Karpas-422 (cell line): ENCODE measurements at places on chromosomes 6 and 20. TPM values are rescaled to one million over a fixed set of nuclear protein-coding genes. Genes with fewer than 3 reads are reported as not detected.
A peak's percentile ranks its signal among the peaks of the same experiment; 100 is the strongest.

- DNase-seq: no peak
- no peak overlapping the region for H3K4me3 ChIP-seq
- H3K27me3 ChIP-seq: no peaks in the 10 kb centered on the region
- H3K4me1 ChIP-seq: no peaks in the 10 kb centered on the region
- H3K36me3 ChIP-seq: no peaks in the 10 kb centered on the region
- no peak overlapping the region for H3K27ac ChIP-seq
Observed at GRCh38 chr6:154345811-154346210, 10.8 kb downstream of the IPCEF1 start.

- H3K27me3 ChIP-seq: no peaks in the 10 kb centered on the region
- DNase-seq: no peak
- no peaks in the 10 kb centered on the region for H3K4me1 ChIP-seq
- H3K27ac ChIP-seq: no peak overlapping the region
Observed at GRCh38 chr20:37931153-37931922, 28.4 kb downstream of the VSTM2L start.

Gene EBF4
- 6.5 and 12.8 TPM in 2 replicates for total RNA-seq

GRCh38 chr6:29938746-29939508, 3.4 kb upstream of the HLA-A start:
- no peaks in the 10 kb centered on the region for H3K27me3 ChIP-seq
- no peak for DNase-seq
- H3K4me3 ChIP-seq: no peak overlapping the region

GRCh38 chr20:44009679-44009992, 95.0 kb downstream of the TOX2 start:
- H3K27me3 ChIP-seq: no peaks in the 10 kb centered on the region
- no peak overlapping the region for H3K4me3 ChIP-seq
- H3K4me1 ChIP-seq: peaks cover 99% of the 10 kb centered on the region

Gene STX11
- total RNA-seq: not detected in 2 replicates

GRCh38 chr6:109194880-109195279, 99.6 kb downstream of the CEP57L1 start:
- H3K27ac ChIP-seq: no peak overlapping the region
- H3K4me1 ChIP-seq: no peaks in the 10 kb centered on the region
- H3K27me3 ChIP-seq: no peaks in the 10 kb centered on the region
- no peaks in the 10 kb centered on the region for H3K36me3 ChIP-seq
- no peak for DNase-seq

Gene ZNF391
- 0.47 and 1.5 TPM in 2 replicates for total RNA-seq

DNA sequence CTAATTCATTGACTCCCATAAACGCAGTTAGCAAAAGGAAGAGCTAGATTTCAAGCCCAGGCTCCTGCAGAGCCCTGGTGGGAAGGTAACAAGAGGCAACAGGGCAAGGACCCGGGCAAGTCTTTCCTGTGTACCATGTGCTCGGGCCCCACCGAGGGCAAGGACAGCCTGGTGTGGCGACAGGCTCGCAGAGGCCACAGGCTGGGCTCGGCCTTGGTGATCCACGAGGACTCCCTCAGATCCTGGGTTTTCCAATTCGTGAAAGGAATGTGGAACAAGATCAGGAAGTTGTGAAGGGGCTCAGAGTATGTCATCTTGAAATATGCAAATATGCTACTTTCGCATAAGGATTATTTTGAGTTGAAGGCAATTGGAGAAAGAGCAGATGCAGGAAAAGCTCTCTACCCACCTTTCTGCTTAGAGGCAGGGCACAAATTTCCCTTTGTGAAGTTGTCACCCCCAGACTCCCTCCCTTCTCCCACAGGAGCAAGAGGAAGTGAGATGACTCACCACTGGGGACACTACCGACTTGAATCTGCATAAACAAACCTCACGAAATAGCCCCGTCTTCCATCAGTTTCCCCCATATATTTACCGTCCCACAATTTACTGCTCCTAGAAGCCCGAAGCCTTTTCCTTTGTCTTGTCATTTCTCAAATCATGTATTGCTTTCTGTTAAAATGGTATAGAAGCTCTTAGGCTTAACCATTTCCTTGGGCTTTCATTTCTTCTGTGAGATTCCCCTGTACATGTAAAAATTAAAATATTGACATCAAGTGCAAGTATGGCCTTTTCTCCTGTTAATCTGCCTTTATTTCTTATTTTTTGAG, 79.0 kb downstream of the PSMG4 start:
- no peak overlapping the region for H3K27ac ChIP-seq
- H3K27me3 ChIP-seq: no peaks in the 10 kb centered on the region
- peaks cover 6% of the 10 kb centered on the region for H3K4me1 ChIP-seq
- DNase-seq: no peak
- no peak overlapping the region for H3K4me3 ChIP-seq
- H3K36me3 ChIP-seq: no peaks in the 10 kb centered on the region

DNA sequence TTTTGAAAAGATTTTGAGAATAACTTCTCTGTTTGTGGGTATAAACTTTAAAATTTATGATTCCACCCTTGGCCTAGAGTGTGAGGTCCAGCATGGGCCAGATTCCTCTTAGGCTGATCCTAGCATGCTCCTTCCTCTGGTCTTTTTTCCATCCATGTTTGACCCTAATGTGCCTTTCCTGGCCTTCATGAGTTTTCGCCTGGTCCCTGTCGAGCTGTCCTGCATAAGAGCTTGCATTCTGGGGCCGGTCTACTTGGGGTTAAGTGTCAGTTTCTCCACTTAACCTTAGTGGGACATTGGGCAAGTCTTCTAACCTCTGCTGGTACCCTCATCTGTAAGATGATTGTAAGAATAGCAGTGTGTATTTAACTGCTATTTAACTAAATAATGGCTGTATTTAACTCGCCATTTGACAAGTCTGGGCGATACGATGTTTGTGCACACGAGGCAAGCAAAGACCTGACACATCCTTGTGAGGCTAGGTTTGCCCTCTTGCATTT, 40.7 kb upstream of the TAGAP start:
- no peak overlapping the region for H3K27ac ChIP-seq
- no peaks in the 10 kb centered on the region for H3K36me3 ChIP-seq
- no peak for DNase-seq
- no peaks in the 10 kb centered on the region for H3K27me3 ChIP-seq
- H3K4me3 ChIP-seq: no peak overlapping the region
- peaks cover 32% of the 10 kb centered on the region for H3K4me1 ChIP-seq

Gene NKX2-4
- not detected in 2 replicates for total RNA-seq

Gene MLIP
- not detected in 2 replicates for total RNA-seq

GRCh38 chr6:139927236-139927635, 552.8 kb upstream of the CITED2 start:
- H3K27ac ChIP-seq: no peak overlapping the region
- no peak overlapping the region for H3K4me3 ChIP-seq
- H3K4me1 ChIP-seq: no peaks in the 10 kb centered on the region
- DNase-seq: no peak

DNA sequence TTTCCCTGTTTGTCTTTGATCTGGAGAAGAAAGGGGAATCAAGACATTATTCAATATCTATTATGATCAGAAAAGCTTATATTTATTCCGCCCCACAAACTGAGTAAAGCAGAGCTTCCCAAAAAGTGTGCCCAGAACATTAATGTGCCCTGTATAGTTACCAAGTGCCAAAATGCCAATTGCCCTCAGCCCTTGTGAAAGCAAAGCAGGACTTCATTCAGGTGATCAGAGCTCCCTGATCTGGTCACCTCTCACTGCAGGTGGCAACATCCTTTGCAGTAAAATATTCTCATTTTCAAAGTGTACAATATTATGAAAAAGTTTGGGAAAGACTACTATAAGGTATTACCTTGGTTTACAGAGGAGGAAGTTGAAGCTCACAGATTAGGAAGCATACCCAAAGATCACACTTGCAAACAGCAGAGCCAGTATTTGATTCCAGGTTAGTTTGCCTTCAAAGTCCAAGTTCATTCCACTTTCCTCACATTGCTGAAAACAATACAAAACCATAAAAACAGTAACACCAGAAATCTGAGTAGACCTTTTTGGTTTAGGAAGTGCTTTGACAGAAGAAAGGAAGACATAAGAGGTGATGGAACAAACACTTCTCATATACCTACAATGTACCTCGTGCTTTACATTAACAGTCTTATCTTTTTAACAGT, 19.6 kb upstream of the GCLC start:
- H3K4me3 ChIP-seq: no peak overlapping the region
- DNase-seq: no peak
- no peaks in the 10 kb centered on the region for H3K36me3 ChIP-seq

Gene PRRT1
- total RNA-seq: 0.29 and 0.75 TPM in 2 replicates

Gene EXOC2
- 17.6 and 26.6 TPM in 2 replicates for total RNA-seq

Gene HEY2
- total RNA-seq: 0.07 and 0.11 TPM in 2 replicates

Gene PABPC1L
- total RNA-seq: 68.3 and 81.0 TPM in 2 replicates

Gene RIMS4
- total RNA-seq: not detected in 2 replicates

Gene SPATS1
- total RNA-seq: not detected in 2 replicates

- H3K27me3 ChIP-seq: no peaks in the 10 kb centered on the region
- no peaks in the 10 kb centered on the region for H3K4me1 ChIP-seq
- 0 out of 2 replicates have a peak, but pooled peaks cover 2% of the 10 kb centered on the region for H3K36me3 ChIP-seq
Observed at GRCh38 chr20:52145587-52145986, 46.0 kb downstream of the ZFP64 start.

GRCh38 chr20:24503352-24503931, 34.0 kb downstream of the SYNDIG1 start:
- H3K4me3 ChIP-seq: no peak overlapping the region
- H3K4me1 ChIP-seq: no peaks in the 10 kb centered on the region
- H3K27me3 ChIP-seq: 0 out of 2 replicates have a peak, but pooled peaks cover 2% of the 10 kb centered on the region
- no peak overlapping the region for H3K27ac ChIP-seq

GRCh38 chr6:44387346-44388134, at the start of gene CDC5L:
CDC5L (plus strand) TSS chr6:44387706; CDS start chr6:44387824, 118 bp downstream.
- peak within 1 kb of the TSS; percentile 73 for H3K4me3 ChIP-seq
- peaks cover 29% of the 10 kb centered on the region for H3K4me1 ChIP-seq
- DNase-seq: peak; percentile 99
- H3K27me3 ChIP-seq: no peaks in the 10 kb centered on the region
- peaks cover 20% of the 10 kb centered on the region for H3K36me3 ChIP-seq

- no peaks in the 10 kb centered on the region for H3K36me3 ChIP-seq
- no peak overlapping the region for H3K4me3 ChIP-seq
- no peaks in the 10 kb centered on the region for H3K4me1 ChIP-seq
- H3K27ac ChIP-seq: no peak overlapping the region
Observed at GRCh38 chr6:56796196-56796532, 153.5 kb upstream of the DST start.

Gene LRRC73
- total RNA-seq: 0.19 and 0.69 TPM in 2 replicates

GRCh38 chr6:142187209-142187608, 40.1 kb downstream of the VTA1 start:
- no peak overlapping the region for H3K27ac ChIP-seq
- DNase-seq: no peak
- H3K4me1 ChIP-seq: peaks cover 11% of the 10 kb centered on the region
- no peak overlapping the region for H3K4me3 ChIP-seq
- H3K27me3 ChIP-seq: no peaks in the 10 kb centered on the region

Gene SIRPB1
- total RNA-seq: 0.18 and 0.45 TPM in 2 replicates

Gene SAPCD1
- 1.8 and 14.0 TPM in 2 replicates for total RNA-seq

- H3K27ac ChIP-seq: no peak overlapping the region
- DNase-seq: no peak
- no peak overlapping the region for H3K4me3 ChIP-seq
- H3K36me3 ChIP-seq: no peaks in the 10 kb centered on the region
- H3K27me3 ChIP-seq: no peaks in the 10 kb centered on the region
Observed at GRCh38 chr6:76593668-76594067, 521.2 kb upstream of the IMPG1 start.

Gene NT5DC1
- 3.0 and 6.8 TPM in 2 replicates for total RNA-seq

DNA sequence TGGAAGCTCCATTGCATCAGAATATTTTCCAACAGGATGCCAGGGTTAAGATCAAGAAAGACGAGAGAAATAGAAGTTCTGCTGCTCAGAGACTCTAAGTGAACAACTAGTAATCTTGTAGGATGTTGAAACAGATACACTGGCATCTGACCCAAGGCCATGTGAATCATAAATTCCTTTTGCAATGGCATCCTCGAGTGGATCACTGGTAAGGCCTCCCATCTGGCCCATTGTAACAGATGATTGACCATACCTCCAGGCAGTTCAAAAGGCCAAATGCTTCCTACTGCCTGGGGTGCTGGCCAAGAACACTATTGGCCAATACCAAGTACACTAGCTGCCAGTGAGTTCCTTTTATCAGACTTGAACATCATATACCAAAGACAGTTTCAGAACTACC, 9.9 kb upstream of the SLC17A3 start:
- no peaks in the 10 kb centered on the region for H3K27me3 ChIP-seq
- no peak for DNase-seq
- H3K4me1 ChIP-seq: no peaks in the 10 kb centered on the region
- H3K4me3 ChIP-seq: no peak overlapping the region
- no peaks in the 10 kb centered on the region for H3K36me3 ChIP-seq

GRCh38 chr20:60764328-60764727, 487.7 kb upstream of the CDH4 start:
- no peaks in the 10 kb centered on the region for H3K27me3 ChIP-seq
- no peak overlapping the region for H3K4me3 ChIP-seq
- no peaks in the 10 kb centered on the region for H3K4me1 ChIP-seq
- no peaks in the 10 kb centered on the region for H3K36me3 ChIP-seq
